ENCODE measurements at places on chromosomes 3 and 15.
A peak's percentile ranks its signal among the peaks of the same experiment; 100 is the strongest.

DNA sequence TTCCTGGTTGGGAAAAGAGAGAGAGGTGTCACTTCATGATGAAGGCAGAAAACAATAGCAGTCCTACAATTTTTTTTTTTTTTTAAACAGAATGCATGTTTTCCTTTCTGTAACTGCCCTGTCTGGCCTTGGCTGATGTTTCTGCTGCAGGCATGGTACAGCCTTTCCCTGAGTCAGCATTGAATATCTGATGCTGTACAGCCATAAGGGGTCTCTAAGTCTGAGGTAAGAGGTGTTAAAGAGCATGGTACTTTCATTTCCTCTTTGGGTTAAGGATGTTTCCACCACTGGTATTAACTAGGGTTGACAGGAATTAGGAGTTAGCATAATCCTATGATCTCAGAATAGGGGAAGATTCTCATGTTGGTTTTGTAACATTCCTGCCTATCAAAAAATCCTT is 147.4 kb downstream of the CHST2 start:
- no peak for DNase-seq

DNA sequence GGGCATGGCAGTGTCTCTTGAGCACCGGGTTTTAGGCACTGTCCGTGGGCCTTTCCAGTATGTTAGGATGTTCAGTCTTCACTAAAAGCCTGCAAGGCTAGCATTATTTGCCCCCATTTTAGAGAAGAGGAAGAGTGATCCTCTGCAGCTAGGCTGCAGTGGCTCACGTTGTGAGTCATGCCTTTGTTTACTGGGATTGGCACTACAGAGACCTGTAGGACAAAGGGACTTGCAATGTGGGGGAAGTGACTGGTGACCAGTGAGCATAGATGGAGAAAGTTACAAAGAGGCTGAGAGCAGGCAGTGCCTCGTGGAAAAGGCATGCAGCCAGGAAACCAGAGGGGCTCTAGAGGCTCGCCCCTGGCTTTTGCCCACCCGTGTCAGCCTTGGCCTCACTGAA is 26.8 kb upstream of the CPNE9 start:
- no peak for DNase-seq

DNA sequence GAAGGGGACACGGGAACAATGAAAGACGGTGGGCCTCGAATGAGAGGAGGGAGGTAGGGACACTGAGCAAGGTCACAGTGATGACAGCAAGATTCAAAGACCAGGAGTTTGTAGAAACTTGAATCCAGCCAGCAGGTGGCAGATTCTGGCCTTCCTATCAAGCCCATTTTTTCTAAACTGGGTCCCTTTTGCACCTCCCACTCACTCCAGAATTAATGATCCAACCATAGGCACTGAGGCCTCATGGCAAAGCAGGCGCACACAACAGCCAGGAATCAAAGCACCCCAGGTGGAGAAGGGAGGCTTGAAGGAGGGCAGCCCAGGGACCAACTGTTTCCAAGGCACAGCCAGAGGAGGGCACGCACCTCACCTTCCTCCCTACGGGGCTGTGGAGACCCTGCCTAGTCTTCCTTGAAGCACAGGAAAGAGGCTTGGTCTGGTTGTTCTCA is 90.2 kb downstream of the ANP32A start:
- peak; percentile 40 for DNase-seq

GRCh38 chr15:62958528-62959363 is 83.8 kb upstream of the TPM1 start:
- no peak for DNase-seq

GRCh38 chr15:23038726-23039142 is 635 bp downstream of the TUBGCP5 start:
- no peak for DNase-seq

DNA sequence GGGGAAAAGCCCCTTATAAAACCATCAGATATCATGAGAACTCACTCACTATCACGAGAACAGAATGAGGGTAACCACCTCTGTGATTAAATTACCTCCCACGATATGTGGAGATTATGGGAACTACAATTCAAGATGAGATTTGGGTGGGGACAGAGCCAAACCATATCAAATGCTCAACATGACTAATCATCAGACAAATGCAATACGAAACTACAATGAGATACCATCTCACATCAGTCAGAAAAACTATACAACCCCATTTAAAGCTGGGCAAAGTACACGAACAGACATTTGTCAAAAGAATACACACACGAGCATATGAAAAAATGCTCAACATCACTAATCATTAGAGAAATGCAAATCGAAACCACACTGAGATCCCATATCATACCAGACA is 67.7 kb downstream of the SCAPER start:
- DNase-seq: no peak

DNA sequence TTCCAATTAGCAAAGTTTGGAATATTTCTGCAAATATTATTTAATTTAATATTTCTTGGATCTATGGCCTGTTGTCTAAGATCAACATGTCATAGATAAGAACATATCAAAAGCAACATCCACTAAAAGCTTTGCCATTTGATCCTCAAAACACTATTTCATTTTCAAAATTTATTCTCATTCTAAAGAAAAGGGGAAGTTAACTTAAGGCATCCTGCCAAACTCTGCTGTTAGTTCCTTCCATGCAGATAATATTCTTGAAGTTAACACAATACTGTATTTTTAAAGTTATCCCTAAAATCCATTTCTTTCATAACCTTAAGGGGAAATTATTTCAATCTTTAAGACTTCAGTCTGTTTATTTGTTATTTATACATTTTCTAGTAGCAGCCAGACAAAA is 28.2 kb upstream of the GBE1 start:
- no peak for DNase-seq

GRCh38 chr15:27744641-27745040 is 354.5 kb downstream of the OCA2 start:
- no peak for DNase-seq
